Urothelium cell line (cell line): ENCODE measurements at places on chromosomes 5 and 9.

DNA sequence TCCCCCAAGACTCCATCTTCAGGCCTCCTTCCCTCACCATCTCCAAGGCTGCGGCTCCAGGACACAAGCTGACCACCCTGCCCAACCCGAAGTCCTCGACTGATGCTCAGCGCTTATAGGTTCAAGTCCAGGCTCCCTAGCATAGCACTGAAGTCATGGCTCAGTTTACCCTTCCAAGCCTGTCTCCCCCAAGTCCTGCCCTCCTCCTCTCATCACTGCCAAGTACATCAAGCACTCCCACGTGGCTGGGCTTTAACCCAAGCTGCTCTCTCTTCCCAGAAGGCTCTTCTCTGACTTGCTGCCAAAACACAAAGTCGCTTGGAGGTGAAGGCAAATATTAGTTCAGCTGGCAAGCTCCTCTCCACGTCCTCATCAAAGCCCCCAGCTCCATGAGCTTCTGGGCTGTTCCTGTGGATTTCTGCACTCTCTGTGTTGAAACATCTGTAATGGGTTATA lies 22.1 kb upstream of the MARCHF6 start:
- DNase-seq: no peak

DNA sequence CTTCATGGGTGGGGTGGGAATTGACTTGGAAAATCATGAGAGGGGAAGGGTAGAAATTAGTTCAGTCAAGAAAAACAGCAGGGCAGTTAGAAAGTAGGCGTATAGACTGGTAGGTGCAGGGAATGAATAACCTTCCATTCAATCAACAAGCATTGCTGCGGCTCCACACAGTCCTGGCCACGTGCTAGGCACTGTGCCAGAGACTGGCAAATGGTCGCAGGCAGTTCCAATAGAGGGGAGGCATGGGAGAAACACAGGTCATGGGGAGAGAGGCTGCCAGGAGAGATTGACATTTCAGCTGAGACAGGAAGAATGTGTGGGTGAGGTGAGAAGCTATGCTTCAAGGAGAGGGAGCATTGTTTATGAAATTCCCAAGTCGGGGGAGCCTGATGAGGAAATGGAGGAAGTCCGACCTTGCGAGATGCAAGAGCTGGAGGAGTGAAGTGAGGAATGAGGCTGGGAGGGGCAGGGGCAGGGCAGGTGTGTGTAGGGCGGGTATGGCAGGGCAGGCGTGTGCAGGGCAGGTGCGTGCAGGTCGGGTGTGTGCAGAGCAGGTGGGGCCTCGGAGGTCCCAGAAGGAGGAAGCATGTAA lies 54.4 kb upstream of the PPARGC1B start:
- DNase-seq: no peak

GRCh38 chr5:57082441-57083067 lies 91.3 kb upstream of the GPBP1 start:
- DNase-seq: peak; percentile 17

- peak; percentile 71 for DNase-seq
These were observed 3.8 kb downstream of the CREB3 start for GRCh38 chr9:35736201-35736633.

DNA sequence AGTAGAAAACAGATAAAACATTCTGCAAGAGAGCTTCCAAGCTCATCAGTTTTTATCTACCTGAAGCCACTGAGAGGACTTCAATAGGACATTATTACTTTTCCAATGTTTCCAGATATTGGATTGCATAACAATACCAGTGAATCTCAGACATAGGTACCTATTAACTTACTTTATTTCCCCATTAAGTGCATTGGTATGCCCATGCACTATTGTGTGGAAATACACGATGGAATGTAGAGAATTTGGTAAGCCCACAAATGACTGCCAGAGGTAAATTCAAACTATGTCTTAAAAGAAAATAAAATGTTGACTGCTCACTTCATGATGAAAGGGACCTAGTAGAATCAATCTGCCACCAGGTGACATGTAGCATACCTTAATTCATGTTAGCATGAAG lies 48.1 kb upstream of the PRR16 start:
- no peak for DNase-seq

GRCh38 chr5:150235500-150235854 lies 45.6 kb downstream of the SLC6A7 start:
- DNase-seq: no peak

DNA sequence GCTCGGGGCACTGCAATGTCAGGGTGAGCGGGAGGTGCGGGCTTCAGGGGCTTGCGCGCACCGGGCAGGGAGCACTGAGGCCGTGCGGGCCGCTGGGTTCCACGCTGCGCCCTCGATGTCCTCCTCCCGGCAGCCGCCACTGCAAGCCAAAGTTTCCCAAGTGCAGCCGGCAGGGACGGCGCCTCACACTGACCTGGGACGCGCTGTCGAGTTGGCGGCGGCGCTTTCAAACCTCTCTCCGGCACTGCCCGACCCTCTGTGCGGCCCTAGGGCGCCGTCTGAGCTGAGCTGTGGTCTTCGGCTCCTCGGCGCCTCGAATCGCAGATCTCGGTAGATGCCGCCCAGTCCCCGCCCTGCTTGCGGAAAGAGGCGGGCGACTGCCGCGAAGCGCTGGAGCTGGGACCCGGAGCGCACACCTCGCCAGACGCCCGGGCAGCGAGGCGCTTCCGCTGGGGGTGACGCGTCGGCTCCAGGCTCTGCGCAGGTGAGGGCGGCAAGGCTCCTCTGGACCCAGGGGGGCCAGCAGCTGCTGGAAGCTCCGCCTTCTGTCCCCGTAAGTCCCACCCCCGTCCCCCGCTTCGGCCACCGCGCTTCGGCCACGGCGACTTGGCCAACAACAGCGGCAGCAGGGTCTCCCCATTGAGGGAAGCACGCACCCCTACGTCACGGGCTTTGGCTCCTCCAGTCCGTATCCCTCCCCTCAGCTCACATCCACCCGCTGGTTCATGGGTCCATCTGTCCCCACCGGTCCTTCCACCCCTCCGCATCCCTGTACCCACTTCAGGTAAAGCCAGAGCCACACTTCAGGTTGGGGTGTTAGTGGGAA lies at the start of gene ANKRD34B:
Gene ANKRD34B, minus strand, starts transcription at position 320 of the 826 bp plus-strand sequence. CDS start 10,261 bp downstream, outside the sequence.
- peak; percentile 24 for DNase-seq

GRCh38 chr9:13291718-13292117 lies 12.2 kb upstream of the MPDZ start:
- no peak for DNase-seq

DNA sequence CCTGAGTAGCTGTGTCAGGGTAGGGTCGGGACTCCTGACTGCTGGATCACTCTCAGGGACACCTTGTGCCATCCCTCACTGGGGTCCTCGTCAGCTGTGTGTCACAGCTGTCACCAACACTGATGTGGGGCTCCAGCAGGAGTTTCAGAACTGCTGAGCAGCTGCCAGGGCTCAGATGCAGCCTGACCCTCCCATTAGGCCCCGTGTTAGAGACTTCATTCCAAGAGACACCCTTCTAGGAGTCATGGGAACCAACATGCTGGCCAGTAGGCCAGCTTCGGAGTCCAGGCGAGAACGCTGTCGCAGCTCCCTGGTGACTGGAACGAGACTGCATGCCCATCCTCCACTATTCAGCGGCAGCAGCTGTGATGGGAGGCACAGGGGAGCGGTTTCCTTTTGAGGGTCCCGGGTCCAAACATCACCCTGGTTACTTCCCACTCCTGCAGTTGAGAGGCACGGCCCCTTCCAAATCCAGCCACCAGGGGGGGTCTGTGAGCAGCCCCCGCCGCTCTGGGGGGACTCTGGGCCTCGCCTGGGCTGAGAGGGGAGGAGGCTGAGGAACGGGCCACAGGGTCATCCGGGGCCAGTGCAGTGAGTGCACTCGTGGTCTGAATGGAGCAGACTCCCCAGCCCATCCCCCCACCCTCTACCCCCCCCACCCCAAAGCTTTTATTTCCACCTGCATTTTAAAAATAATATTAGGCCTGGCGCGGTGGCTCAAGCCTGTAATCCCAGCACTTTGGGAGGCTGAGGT lies 12.6 kb upstream of the TCF7 start:
- peak; percentile 71 for DNase-seq

DNA sequence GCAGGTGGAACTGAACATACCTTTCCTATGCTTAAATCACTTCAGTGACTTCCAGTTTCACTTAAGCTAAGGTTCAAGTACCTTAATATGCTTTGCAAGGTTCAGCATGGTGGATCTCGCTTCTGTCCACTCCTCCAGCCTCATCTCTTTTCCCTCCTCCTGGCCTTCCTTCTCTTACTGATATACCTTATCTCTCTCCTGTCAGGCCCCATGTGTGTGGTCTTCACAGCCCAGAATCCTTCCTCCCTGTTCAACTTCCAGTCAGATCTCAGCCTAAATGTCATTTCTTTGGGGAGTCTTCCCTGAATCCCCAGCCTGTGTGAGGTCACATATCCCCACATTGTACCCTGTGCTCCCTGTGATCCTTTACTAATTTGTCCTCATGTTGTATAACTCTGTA lies 87.7 kb downstream of the ANGPTL2 start:
- DNase-seq: no peak

- no peak for DNase-seq
These were observed 8.9 kb upstream of the AKNA start for GRCh38 chr9:114396558-114397218.

GRCh38 chr5:149024943-149025342 lies 37.9 kb downstream of the SH3TC2 start:
- DNase-seq: no peak

DNA sequence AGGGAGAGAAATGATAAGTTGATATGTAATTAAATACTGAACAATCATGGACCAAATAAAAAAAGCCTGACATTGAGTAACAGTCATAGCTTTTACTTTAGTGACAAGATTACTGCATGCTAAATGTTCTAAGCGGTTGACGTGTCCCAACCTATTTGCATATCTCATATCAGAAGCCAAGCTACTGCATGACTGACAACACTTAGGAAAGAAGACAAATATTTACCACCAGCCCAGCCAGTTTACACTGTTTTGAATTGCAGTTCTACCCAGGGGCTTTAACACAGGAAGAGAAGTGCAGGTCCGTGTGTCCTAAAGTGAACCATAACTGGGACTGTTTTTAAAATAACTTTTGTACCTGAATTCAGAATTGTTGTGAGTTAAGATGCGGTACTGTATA lies 219.9 kb downstream of the PRDM9 start:
- DNase-seq: no peak

DNA sequence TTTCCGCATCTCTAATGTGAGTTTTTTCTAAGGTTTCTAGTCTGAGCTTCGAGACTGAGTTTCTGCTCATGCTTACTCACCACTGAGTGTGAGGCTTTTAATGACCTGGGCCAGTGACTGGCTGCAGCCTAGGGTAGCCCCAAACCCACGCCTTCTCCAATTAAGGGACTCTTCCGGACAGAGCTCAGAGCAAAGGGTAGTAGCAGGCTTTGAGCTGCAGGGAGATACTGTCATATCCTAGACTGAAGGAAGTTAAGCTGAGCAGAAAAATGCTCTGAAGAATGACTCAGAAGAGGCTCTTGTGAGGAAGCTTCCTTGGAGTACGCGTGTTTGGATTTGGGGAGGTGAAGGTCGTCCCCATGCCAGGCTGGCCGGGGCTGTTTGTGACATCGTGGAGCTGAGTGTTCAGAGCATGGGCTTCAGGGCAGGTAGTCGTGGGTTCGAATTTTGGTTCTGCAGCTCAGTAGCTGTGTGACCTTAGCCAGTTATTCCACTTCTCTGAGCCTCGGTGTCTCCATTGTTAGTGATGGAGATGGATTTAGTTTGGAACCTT lies 3.5 kb downstream of the USP20 start:
- no peak for DNase-seq

- peak; percentile 46 for DNase-seq
These were observed 15.1 kb downstream of the RPS14 start for GRCh38 chr5:150434464-150434863.

- DNase-seq: no peak
These were observed 59.8 kb upstream of the GABRA6 start for GRCh38 chr5:161625673-161626072.

DNA sequence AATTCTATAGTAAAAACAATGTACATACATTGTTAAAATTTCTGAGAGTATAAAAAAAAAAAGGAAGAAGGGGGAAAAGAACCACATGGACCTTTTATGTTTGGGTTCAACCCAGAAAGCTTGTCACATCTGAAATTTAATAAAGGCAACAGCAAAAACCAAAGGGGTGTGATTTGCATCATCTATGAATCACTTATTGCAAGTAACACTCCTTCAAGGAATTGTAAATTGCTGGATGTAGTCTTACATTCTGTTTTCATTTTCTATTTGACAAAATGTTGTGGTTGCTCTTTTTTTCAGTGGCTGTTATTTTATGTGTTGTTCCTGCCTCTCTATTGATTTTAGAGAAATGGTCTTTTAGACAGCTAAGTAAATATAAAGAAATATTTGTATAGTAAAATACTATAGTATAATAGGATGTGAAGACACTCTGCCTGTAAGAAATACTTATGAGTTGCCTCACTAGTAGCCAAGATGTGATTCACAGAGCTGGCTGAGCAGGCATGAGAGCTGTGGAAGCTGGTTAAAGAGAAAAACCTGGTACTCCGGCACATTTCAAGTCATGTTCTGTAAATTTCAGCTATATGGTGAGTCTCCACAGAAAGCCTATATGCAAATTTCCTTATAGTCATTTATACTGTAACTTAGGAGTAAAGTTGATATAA lies 131.1 kb upstream of the CNTLN start:
- DNase-seq: no peak

DNA sequence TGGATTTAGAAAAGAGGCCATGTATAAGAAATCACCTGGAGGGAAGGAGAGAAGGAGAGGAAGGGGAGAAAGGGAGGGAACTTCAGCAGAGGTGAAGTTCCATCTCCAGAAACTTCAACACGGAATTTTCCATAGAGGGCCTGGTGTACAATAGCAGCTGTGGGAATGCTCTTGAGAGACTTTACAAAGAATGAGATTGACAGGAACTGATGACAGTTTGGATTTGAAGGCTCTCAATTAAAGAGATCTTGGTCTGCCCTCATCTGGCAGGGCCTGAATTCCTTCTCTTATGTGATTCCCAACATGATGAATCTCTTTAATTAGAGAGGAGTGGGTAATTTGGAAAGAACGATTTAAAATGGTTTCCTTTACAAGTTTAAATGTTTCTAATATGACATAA lies 143.5 kb downstream of the MLLT3 start:
- no peak for DNase-seq

- no peak for DNase-seq
These were observed 129.2 kb upstream of the PTCH1 start for GRCh38 chr9:95645992-95646391.

GRCh38 chr9:1837453-1838084 lies 177.6 kb upstream of the SMARCA2 start:
- DNase-seq: peak; percentile 42
